Sigmoid colon (tissue), 7 donors: ENCODE measurements at places on chromosomes 5 and 9. TPM values are rescaled to one million over a fixed set of nuclear protein-coding genes. Genes with fewer than 3 reads are reported as not detected.
A peak's percentile ranks its signal among the peaks of the same experiment; 100 is the strongest.

Gene AQP3
- total RNA-seq, result 3.0 TPM

Gene RXRA
- 49.0 TPM for total RNA-seq

DNA sequence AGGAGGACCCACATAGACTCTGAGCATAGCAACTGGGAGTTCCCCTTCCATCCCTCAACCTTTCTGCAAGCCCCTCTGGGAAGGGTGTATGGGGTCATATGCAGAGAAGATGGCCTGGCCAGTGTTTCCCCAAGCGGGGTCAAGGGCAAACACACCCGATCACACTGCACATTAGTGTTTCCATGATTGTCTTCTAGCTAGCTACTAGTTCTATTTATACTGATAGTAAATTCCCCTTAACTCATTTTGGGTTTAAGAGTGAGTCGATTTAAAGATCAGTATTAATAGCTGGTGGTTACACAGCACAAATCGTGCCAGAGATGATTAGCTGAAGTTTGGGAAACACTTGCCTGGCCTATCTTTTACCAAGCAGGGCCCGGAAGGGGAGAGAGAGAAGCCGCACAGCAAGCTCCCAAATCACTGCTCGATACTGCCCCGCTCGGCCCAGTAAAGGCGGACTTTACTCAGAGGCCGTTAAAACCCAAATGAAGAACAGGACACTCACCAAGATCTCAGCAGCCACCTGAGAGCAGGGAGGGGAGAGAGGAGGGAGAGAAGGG is 29.4 kb upstream of the TNIP1 start:
- no peak for DNase-seq

- no peak for DNase-seq
Measured at GRCh38 chr5:88688984-88689667, 193.9 kb downstream of the MEF2C start.

Gene THOC3
- total RNA-seq, result 21.4 TPM

DNA sequence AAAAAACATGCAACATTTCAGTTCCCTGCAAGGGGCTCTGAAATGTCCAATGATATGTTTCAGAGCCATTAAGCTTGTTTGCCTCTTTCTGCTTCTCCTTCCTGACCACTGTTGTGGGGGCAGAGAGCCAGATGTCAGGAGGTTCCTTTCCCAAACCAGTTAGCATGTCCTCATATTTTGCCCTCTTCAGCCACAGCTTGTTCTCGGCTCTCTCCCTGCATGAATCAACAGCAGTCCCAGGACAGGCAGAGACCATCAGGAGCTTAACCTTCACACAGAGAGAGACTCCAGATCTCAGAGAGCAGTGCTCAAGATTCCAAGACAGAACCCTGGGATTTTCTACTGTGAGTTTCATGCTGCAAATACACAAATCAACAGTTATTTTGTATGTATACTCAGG is 218.5 kb downstream of the COMMD10 start:
- DNase-seq, result no peak

- peak; percentile 27 for DNase-seq
Measured at GRCh38 chr5:176769911-176770310, 40.4 kb upstream of the UNC5A start.

DNA sequence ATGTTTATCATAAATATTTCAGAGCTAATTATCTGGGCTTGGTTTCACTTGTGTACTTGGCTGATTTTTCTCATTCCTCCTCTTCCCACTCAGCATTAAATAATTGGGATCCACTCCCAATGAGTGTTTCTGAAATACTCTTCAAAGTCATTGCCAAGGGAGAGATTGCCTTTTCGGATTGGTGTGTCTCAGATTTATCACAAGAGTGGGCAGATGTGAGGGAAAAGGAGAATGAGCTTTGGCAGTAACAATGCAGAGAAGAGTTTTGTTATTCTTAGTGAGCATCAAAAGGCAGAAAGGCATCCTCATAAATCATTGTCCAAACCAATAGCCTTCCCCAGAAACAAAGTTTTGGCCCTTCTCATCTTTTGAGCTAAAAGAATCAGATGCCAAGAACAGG is 79.2 kb downstream of the SEMA5A start:
- no peak for DNase-seq

Gene STC2
- 40.7 TPM for total RNA-seq

DNA sequence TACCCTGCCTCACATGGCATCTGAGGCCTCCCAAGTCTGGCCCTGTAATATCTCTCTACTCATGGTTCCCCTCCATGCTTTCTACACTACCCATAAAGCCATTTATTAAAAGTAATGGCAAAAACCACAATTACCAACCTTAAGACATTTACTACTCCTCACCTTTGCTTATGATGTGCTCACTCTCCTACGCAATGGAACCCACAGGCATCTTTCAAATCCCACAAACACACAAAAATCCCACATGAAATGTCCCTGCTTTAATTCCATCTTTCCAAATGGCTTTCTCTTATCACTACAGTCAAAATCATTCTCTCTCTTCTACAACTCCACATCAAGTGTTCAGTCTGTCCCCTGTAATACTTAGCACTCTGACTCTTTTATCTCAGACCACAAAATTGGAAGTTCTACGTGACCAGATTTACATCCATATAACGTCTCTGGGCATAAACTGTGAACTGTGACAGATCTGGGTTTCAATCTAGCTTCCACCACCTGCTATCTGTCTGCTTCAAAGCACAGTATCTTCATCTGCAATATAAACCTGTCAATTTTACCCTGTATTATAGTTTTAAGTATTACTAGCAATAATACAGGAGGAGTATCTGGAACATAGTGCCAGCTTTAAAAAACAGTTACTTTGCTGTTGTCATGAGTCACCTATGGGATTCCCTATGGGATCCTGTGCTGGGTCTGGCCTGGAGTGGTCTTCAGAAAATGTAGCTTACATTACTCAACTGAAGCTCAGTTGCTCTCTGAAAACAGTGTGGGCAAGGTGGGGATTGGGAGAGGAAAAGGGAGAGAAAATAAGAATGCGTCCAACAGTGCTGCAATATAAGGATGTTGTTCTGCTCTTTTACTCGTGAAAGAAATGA is 137.1 kb upstream of the TRIM32 start:
- DNase-seq, result no peak

DNA sequence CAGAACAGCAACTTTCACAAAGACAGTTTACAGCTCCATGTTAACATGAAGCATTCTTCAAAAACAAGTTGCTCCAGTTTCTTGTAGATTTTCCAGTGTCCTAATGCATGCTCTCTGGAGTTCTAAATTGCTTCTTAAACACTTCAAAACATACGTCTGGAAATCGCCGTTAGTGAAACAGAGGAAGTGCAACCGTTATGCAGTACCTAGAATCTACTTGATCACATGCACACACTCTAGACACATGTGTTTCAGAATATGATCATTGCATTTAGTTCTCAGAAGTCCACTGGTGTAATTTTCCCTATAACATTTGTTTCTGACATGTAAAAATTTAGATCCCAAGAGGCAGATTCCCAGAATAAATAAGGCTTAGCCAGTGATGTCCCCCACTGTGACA is 41.1 kb upstream of the RUFY1 start:
- DNase-seq, result no peak

- DNase-seq, result no peak
Measured at GRCh38 chr5:62424763-62425162, 12.2 kb downstream of the IPO11 start.

- peak; percentile 83 for DNase-seq
Measured at GRCh38 chr5:93578813-93579691, 2.0 kb downstream of the NR2F1-AS1 start.

- DNase-seq, result no peak
Measured at GRCh38 chr9:137278721-137279711, 1.5 kb downstream of the TOR4A start.

Gene LCN10
- 6.4 TPM for total RNA-seq

GRCh38 chr5:94028001-94028400 is 286.6 kb upstream of the POU5F2 start:
- DNase-seq, result no peak

DNA sequence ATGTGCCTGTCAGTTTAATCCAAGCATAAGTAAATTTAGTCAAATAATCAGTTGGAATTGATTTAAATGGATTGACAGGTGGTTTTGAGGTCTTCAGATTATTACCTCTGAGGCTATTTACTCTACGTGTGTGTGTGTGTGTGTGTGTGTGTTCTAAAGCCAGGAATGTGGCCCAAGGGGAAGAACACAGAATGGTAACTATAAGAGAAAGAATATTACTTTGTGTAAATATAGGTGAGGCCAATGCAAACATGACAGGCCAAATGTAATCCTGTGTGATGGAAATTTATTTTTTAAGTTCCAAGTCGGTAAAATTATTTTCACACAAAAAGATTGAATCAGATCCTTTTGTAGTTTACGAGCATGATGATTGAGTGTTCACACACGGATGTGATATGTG is 390.0 kb downstream of the PLK2 start:
- DNase-seq, result no peak

Gene GNG10
- total RNA-seq, result 104 TPM

- no peak for DNase-seq
Measured at GRCh38 chr5:142491270-142491669, 166.4 kb upstream of the SPRY4 start.

GRCh38 chr5:88787856-88788255 is 95.1 kb downstream of the MEF2C start:
- DNase-seq, result no peak

- no peak for DNase-seq
Measured at GRCh38 chr5:169647566-169647965, 10.5 kb downstream of the DOCK2 start.

GRCh38 chr5:41600731-41601130 is 90.3 kb upstream of the PLCXD3 start:
- DNase-seq, result no peak

Gene GOLGA1
- total RNA-seq, result 15.1 TPM

DNA sequence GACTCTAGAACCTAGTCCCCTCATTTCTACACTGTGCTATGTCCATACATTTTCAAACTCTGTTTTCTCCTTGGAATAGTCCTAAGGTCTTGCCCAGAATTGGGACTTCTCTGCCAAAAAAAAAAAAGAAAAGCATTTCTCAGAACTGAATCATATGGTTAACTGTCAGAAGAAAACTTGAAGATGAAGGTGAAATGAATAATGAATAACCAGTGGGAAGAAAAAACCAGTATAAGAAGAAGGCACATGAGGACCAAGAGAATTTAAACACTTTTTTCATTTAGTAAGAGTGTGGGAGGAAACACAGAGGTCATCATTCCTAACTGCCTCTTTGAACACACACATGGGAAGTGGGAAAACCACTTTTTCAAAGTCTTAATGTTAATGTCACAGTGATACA is 197.7 kb downstream of the PRELID2 start:
- DNase-seq, result no peak

- no peak for DNase-seq
Measured at GRCh38 chr9:136311051-136312008, 7.4 kb upstream of the CCDC187 start.

Gene ABITRAM
- 5.8 TPM for total RNA-seq

Gene FGF18
- total RNA-seq, result 3.0 TPM

Gene FXN
- total RNA-seq, result 5.5 TPM

Gene IFNA14
- total RNA-seq, result not detected

Gene ZNF658
- total RNA-seq, result 5.3 TPM

Gene ADCY2
- 4.3 TPM for total RNA-seq

Gene WWC1
- total RNA-seq, result 0.27 TPM

Gene LURAP1L
- total RNA-seq, result 17.8 TPM

DNA sequence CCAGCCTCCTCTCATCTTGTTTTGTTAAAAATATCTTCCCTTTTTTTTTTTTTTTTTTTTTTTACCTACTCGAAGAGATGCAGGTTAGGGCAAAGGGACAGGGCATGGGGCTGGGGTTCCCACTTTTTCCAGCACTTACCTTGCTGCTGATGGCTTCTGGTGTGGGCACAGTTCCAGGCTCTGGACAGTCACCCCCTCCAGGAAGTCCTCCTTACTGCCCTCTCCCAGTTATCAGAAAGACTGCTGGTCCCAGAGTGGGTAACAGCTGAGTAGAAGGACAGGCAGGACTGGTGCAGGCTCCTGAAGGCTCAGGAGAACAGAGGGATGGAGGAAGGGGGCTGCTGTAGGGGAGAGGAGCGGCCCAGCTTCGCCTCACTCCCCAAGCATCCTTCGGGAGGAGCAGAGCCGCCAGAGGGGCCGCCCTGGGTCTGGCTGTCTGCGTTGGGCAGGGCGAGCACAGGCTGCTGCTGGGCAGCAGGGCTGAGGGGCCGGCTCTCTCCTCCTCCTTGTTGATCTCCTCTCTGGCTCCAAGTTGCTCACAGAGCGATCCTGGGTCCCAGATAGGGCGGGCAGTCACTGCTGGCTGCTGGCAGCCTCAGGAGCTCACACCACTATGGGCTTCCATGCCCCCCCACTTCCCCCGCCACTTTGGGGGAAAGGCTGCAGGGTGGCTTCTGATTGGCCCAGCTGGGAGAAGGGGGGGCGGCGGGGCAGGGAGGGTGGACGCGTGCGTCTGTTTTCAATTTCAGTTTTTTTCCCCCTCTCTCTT is at the start of gene PDGFRB:
PDGFRB (minus strand) TSS at position 588 of the 769 bp plus-strand sequence. CDS start 18,798 bp downstream, outside the sequence.
- peak; percentile 98 for DNase-seq

DNA sequence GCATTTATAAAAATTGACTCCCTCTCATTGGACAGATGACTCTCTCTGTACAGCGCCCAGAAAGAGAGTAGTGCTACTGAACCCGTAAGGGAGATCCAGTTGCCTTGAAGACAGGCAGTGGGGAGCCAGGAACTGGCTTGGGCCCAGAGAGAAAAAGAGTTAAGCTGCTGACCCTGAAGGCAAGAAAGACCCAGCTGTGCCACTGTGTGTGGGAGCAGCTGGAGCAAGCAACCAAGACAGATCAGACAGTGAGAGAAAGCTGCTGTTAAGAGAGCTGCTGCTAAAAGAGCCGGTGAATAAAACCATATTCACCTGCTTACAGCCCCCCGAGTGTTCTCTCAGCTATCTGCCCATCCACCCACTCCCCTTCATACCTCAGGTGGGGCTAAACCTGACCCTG is 149.7 kb upstream of the ADAMTS16 start:
- no peak for DNase-seq

Gene MAP1B
- total RNA-seq, result 232 TPM

Gene WNT8A
- not detected for total RNA-seq

DNA sequence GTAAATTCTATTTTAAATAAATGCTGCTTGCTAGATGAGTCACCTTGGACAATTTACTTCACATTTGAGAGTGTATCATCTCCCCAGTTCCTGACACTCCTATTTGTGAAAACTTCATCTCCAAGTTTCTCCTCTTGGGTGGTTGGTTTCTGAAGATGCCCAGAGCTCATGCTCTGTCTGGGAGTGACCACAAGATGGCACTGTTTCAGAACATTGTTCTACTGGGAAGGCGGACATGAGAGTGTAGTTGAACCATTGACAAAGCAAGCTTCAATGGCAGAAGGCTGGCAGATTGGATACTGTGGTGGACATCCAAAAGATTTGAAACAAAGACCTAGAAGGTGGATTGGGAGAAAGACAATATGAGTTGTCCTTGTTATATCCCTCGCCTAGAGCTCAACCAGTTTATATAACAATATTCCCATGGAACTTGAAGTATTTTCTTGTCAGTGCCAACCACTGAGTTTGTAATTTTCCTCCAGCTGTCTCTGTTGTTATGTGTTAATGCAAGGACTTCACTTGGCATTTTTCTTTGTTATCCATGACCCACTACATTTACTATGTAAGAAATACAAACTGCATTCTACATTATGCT is 234.3 kb upstream of the ANKH start:
- no peak for DNase-seq

DNA sequence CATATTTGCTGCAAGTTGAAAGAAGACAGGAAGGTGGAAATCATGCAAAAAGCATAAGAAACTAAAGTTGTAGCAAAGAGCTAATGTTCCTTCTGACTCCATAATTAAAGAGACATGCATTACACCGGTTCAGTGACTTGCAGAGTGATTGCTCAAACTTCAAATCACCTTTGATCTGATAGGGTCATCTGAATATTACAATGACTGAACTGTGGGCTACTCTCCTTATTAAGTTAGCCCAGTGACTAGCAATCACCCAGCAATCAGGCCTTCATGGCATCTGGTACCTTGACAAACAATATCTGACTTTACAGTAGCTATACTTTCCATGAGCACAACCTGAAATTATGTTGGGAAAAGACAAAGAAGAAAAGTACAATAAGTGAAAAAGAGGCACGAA is 84.9 kb downstream of the NREP start:
- DNase-seq, result no peak
